ENCODE measurements at places on chromosomes 16 and 17. TPM values are rescaled to one million over a fixed set of nuclear protein-coding genes. Genes with fewer than 3 reads are reported as not detected.

Gene OMG
- polyA plus RNA-seq = 0.51 TPM

Gene NPB
- 0.82 TPM for polyA plus RNA-seq

Gene HIC1
- polyA plus RNA-seq = 47.8 TPM

Gene PMP22
- 213 TPM for polyA plus RNA-seq

GRCh38 chr17:35084987-35085386 is 21.5 kb upstream of the RFFL start:
- DNase-seq = no peak
- H3K27ac ChIP-seq = no peak overlapping the region
- no peaks in the 10 kb centered on the region for H3K36me3 ChIP-seq
- H3K27me3 ChIP-seq = no peaks in the 10 kb centered on the region
- H3K4me3 ChIP-seq = no peak overlapping the region

DNA sequence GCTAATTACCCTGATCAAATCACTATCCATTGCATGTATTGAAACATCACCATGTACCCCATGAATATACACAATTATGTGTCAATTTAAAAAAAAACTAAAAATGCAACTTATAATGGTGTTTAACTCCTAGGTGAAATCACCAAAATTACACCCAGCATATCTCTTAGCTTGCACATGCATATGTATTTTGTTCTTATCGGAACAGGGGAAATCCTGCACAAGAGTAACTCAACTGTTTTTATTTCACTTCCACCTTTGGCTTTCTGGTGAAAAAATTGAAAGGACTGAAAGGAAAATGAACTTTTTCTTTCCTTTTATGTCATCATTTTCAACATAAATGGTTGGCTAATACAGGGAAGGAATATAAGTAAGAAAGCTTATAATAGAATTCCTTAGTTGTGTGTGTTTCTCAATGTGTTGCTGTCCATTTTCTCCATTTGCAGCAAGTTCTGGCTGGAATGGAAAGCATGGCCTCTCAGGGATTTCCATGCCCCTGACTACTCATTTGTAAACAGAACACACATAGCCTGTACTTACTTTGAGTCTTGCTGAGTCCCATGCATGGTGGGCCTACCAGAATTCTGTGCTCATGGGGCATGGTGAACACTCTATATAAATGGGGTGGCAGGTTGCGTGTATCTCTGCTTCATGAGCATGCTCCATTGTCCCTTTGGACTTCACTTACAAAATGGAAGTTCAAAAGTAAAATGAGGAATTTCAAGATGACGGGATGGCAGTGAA is 462.0 kb downstream of the HS3ST3B1 start:
- H3K27ac ChIP-seq = no peak overlapping the region
- no peaks in the 10 kb centered on the region for H3K4me1 ChIP-seq
- H3K36me3 ChIP-seq = no peaks in the 10 kb centered on the region
- no peaks in the 10 kb centered on the region for H3K27me3 ChIP-seq

- no peak overlapping the region for H3K4me3 ChIP-seq
- no peaks in the 10 kb centered on the region for H3K4me1 ChIP-seq
- H3K27ac ChIP-seq = no peak overlapping the region
- H3K36me3 ChIP-seq = no peaks in the 10 kb centered on the region
- H3K27me3 ChIP-seq = no peaks in the 10 kb centered on the region
Observed at GRCh38 chr17:60127068-60128064, 22.4 kb upstream of the CA4 start.

GRCh38 chr17:81052199-81052997 is 17.4 kb downstream of the BAIAP2 start:
- H3K27ac ChIP-seq = peak overlapping the region; percentile 74
- no peak for DNase-seq
- H3K36me3 ChIP-seq = peaks cover 8% of the 10 kb centered on the region
- no peak overlapping the region for H3K4me3 ChIP-seq
- H3K4me1 ChIP-seq = peaks cover 58% of the 10 kb centered on the region

- H3K36me3 ChIP-seq = no peaks in the 10 kb centered on the region
- H3K27ac ChIP-seq = no peak overlapping the region
- DNase-seq = no peak
- H3K4me1 ChIP-seq = no peaks in the 10 kb centered on the region
- H3K27me3 ChIP-seq = peaks cover 2% of the 10 kb centered on the region
- no peak overlapping the region for H3K4me3 ChIP-seq
Observed at GRCh38 chr17:34379868-34380267, 16.8 kb upstream of the CCL1 start.

DNA sequence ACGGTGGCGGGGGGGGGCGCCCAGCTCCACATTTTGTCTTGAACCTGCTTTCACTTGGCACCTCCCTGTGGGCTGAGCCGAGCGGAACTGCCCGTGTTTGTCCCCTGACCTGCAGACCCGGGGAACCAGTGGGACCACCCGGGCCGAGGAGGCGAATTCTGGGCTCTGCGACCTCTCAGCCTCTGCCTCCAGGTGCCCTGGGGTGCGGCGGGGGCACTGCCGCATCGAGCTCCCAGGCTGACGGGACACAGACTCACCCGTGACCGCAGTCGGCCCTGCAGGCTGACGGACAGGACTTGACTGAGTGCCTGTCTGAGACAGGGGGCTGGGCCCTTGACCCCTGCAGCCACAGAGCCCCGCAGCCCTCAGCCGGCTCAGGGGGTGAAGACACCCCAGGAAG is 11.1 kb upstream of the C1QTNF8 start:
- peaks cover 67% of the 10 kb centered on the region for H3K27me3 ChIP-seq
- H3K4me3 ChIP-seq = no peak overlapping the region
- H3K27ac ChIP-seq = no peak overlapping the region
- no peaks in the 10 kb centered on the region for H3K36me3 ChIP-seq
- DNase-seq = no peak

- H3K27ac ChIP-seq = no peak overlapping the region
- no peaks in the 10 kb centered on the region for H3K27me3 ChIP-seq
- DNase-seq = no peak
- no peaks in the 10 kb centered on the region for H3K36me3 ChIP-seq
- no peaks in the 10 kb centered on the region for H3K4me1 ChIP-seq
Observed at GRCh38 chr17:55038291-55038690, 69.7 kb downstream of the STXBP4 start.

GRCh38 chr16:81616321-81617020 is 162.6 kb upstream of the PLCG2 start:
- peak; percentile 67 for DNase-seq
- H3K4me1 ChIP-seq = peaks cover 45% of the 10 kb centered on the region
- H3K27me3 ChIP-seq = no peaks in the 10 kb centered on the region
- no peak overlapping the region for H3K4me3 ChIP-seq
- H3K27ac ChIP-seq = peak overlapping the region; percentile 21

- H3K36me3 ChIP-seq = no peaks in the 10 kb centered on the region
- no peak overlapping the region for H3K27ac ChIP-seq
- no peak overlapping the region for H3K4me3 ChIP-seq
- H3K4me1 ChIP-seq = peaks cover 15% of the 10 kb centered on the region
- no peaks in the 10 kb centered on the region for H3K27me3 ChIP-seq
- DNase-seq = peak; percentile 35
Observed at GRCh38 chr17:29433541-29433940, 43.4 kb downstream of the TAOK1 start.

GRCh38 chr17:73492821-73493814 is 151.1 kb downstream of the SDK2 start:
- H3K27me3 ChIP-seq = peaks cover 10% of the 10 kb centered on the region
- no peak overlapping the region for H3K27ac ChIP-seq
- no peaks in the 10 kb centered on the region for H3K36me3 ChIP-seq

DNA sequence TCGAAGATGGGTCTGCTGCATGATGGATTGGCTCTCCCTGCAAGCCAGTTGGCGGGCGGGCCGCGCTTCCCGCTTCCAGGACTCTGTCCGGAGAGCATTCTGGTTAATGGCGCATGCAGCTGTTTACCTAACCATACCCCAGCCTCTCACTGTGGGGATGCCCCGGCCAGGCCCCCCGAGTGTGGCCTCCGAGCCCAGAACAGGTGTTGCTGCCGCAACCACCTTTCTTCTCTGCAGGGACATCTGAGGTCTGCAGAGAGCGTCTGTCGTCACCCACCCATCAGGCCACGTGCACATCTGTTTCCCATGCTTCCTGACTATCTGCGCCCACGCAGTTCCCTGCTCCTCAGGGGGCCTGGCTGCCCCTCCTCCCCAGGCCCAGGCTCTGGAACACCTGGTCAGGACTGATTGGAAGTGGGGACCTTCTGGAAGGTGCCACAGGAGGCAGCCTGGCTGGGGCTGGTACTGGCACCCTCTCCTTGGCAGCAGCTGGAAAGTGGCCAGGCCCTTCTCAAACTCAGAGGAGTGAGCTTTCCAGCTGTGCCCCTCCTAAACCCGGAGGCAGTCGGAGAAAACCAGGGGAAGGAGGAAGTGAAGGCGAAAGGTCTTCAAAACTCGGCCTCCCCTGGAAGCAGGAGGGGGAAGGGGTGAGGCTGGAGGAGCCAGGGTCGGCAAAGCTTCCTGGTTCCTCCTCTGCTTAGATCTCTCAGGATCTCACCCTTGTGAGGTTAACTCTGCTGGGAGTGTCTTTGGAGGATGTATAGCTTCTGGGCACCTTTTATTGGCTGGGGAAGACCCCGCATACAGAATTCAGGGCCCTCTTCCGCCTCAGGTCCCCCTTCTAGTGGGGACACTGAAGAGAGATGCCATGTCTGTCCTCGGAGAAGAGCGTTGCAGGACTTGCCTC is 64.5 kb upstream of the CIBAR2 start:
- no peak overlapping the region for H3K4me3 ChIP-seq
- peaks cover 88% of the 10 kb centered on the region for H3K4me1 ChIP-seq
- H3K36me3 ChIP-seq = peaks cover 19% of the 10 kb centered on the region
- H3K27me3 ChIP-seq = peaks cover 2% of the 10 kb centered on the region

- no peaks in the 10 kb centered on the region for H3K36me3 ChIP-seq
- no peak overlapping the region for H3K4me3 ChIP-seq
- H3K27ac ChIP-seq = no peak overlapping the region
- no peak for DNase-seq
Observed at GRCh38 chr16:73150786-73151185, 102.9 kb upstream of the ZFHX3 start.

- H3K4me1 ChIP-seq = no peaks in the 10 kb centered on the region
- no peak for DNase-seq
- no peaks in the 10 kb centered on the region for H3K36me3 ChIP-seq
- H3K27ac ChIP-seq = no peak overlapping the region
Observed at GRCh38 chr17:60887614-60888028, 210.0 kb downstream of the BCAS3 start.

- no peaks in the 10 kb centered on the region for H3K36me3 ChIP-seq
- peaks cover 35% of the 10 kb centered on the region for H3K4me1 ChIP-seq
- no peak for DNase-seq
Observed at GRCh38 chr17:72139212-72139611, 18.4 kb downstream of the SOX9 start.

Data from muscle of leg (tissue), 16 donors.